Activated B cell treated with CpG ODN at 0.5 μM for 24 hours (primary cell): ENCODE measurements at places on chromosomes 7 and 10. TPM values are rescaled to one million over a fixed set of nuclear protein-coding genes. Genes with fewer than 3 reads are reported as not detected.

MYPN gene
- total RNA-seq: not detected in 2 replicates

PNLIPRP3 gene
- not detected in 2 replicates for total RNA-seq

ELN gene
- total RNA-seq: not detected in 2 replicates

MYO3A gene
- total RNA-seq: 0.98 and 1.1 TPM in 2 replicates

PHF14 gene
- 33.0 and 38.2 TPM in 2 replicates for total RNA-seq

HIPK2 gene
- total RNA-seq: 21.1 and 23.0 TPM in 2 replicates

OR9A2 gene
- total RNA-seq: 0.31 and 0.56 TPM in 2 replicates

DNA sequence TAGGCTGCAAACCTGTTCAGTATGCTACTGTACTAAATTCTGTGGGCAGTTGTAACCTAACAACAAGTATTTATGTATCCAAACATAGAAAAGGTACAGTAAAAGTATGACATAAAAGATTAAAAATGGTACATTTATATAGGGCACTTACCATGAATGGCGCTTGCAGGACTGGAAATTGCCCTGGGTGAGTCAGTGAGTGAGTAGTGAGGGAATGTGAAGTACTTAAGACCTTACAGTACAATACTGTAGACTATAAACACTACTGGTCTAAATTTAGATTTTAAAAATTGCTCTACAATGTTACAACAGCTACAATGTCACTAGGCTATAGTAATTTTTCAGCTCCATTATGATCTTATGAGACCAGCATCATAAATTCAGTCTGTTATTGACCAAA is 146.0 kb upstream of the GNAI1 start:
- H3K27ac ChIP-seq: no peak overlapping the region
- DNase-seq: no peak
- no peaks in the 10 kb centered on the region for H3K36me3 ChIP-seq
- no peaks in the 10 kb centered on the region for H3K4me1 ChIP-seq
- H3K27me3 ChIP-seq: no peaks in the 10 kb centered on the region

GRCh38 chr7:1402110-1402790 is 57.0 kb downstream of the MICALL2 start:
- H3K27me3 ChIP-seq: peaks cover 43% of the 10 kb centered on the region

DNA sequence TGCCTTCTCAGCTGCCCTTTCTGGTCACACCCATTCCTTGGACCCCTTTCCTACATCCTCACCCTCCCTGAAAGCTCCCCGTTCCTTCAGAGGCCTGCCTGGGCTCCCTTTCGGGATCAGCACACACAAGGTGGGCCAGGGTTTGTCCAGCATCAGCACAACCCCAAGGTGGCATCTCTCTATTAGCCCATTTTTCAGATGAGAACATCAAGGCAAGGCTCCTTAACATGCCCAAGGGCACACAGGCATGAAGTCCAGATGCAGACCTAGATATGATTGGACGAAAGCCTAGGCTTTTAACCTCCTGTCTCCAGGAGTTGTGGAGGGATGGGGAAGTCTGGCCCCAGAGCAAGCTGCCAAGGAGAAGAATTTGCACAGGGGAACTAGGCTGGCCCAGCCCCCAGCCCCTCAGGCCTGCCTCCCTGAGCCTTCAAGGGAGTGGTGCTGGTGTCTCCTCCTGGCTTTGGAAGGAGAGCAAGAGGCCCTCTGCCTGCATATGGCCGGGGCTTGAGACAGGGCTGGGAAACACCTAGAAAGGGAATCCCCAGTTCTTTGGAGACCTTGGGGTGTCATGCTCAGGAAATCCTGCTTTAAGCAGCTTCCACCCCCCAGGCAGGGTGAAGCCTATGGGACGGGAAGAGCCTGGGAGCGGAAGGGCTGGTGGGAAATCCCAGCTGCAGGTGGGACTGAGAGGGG is 9.0 kb upstream of the VSIR start:
- H3K27me3 ChIP-seq: no peaks in the 10 kb centered on the region
- H3K27ac ChIP-seq: no peak overlapping the region
- H3K4me3 ChIP-seq: no peak overlapping the region
- H3K36me3 ChIP-seq: no peaks in the 10 kb centered on the region
- peaks cover 6% of the 10 kb centered on the region for H3K4me1 ChIP-seq

- no peak within 1 kb of the TSS for H3K4me3 ChIP-seq
- no peaks in the 10 kb centered on the region for H3K4me1 ChIP-seq
- no peaks in the 10 kb centered on the region for H3K36me3 ChIP-seq
- no peak for DNase-seq
These were observed at the start of gene OR2F2 for GRCh38 chr7:143934526-143935325. OR2F2 (plus strand) TSS chr7:143935233; CDS start chr7:143935233, 0 bp downstream.

- H3K27ac ChIP-seq: peak overlapping the region; percentile 56
- no peak for DNase-seq
- H3K4me1 ChIP-seq: peaks cover 94% of the 10 kb centered on the region
- no peaks in the 10 kb centered on the region for H3K27me3 ChIP-seq
These were observed 6.4 kb downstream of the SH2B2 start for GRCh38 chr7:102292813-102293798.

DNA sequence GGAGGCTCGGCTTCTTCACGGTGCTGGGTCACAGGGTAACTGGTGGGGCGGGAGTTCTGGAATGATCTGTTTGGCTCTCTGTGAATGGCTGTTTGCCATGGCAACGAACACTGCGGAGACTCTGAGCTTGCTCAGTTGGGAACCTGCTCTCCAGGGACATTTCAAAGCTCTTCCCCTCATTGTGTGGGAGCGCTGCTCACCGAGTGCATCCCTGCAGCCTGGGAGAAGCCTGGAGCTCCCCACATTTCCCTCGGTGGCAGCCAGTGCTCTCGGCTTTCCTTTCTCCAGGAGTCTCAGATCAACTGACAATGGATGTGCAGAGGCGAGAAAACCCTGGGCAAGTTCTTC is 57.6 kb upstream of the CACUL1 start:
- no peak overlapping the region for H3K4me3 ChIP-seq
- H3K27ac ChIP-seq: no peak overlapping the region
- no peak for DNase-seq
- H3K27me3 ChIP-seq: peaks cover 7% of the 10 kb centered on the region
- H3K4me1 ChIP-seq: no peaks in the 10 kb centered on the region
- H3K36me3 ChIP-seq: no peaks in the 10 kb centered on the region
